ENCODE measurements at places on chromosomes 1 and 21.
A peak's percentile ranks its signal among the peaks of the same experiment; 100 is the strongest.

DNA sequence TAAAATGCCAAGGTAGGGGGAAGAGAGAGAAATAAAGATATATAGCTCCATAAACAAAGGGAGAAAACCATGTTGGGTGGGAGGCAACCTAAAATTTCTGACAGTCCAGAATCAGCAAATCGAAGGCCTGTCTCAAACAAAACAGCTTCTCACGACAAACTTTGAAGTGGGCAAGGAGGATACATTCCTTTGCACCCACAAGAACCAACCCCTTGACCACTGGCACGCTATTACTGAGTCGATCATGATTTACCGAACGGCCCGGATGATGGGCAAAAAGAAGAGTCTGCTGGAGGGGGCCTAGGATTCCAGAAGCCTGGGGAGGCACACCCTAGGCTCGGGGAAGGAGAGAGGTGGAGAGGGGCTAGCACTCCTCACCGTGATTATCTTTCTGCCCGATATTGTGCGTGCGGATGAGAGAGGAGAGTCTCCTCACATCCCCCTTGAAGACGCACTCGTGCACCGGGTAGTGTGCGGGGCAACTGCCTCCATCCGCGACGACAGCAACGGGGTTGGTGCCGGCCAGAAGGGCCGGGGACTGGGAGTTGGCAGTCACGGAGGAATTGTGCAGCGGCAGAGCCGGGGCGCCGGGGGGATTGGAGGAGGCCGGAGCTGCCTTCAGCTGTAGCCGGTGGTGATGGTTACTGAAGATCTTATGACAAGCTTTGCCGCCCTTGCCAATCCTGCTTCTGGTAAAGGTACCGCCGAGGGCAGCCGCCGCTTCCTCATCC lies 756 bp downstream of the ANKRD13C start:
- no peak for DNase-seq

- DNase-seq, result peak; percentile 24
Observed at GRCh38 chr21:36630485-36631206, 68.3 kb upstream of the SIM2 start.

- DNase-seq, result no peak
Observed at GRCh38 chr1:40676501-40676900, 11.0 kb upstream of the RIMS3 start.

DNA sequence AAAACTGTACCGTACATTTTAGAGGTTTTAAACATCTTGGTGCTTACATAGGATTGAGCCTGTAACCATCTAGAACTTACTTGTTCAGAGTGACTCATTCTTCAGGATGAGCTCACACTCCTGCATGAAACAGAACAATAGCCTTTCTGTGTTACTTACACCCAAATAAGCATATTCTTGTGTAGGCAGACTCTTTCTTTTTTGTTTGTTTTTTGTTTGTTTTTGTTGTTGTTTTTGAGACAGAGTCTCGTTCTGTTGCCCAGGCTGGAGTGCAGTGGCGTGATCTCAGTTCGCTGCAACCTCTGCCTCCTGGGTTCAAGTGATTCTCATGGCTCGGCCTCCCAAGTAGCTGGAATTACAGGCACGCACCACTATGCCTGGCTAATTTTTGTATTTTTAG lies 3.8 kb upstream of the CA6 start:
- DNase-seq, result no peak

- no peak for DNase-seq
Observed at GRCh38 chr1:32249831-32250525, 1.1 kb upstream of the LCK start.
